IMR-90 (cell line): ENCODE measurements at places on chromosomes 13 and 19. TPM values are rescaled to one million over a fixed set of nuclear protein-coding genes. Genes with fewer than 3 reads are reported as not detected.

The LGALS4 gene
- total RNA-seq = not detected in 2 replicates

The KLK13 gene
- total RNA-seq = not detected in 2 replicates

The MUC16 gene
- not detected in 2 replicates for total RNA-seq

The AP1M2 gene
- not detected in 2 replicates for total RNA-seq

The DNAAF3 gene
- total RNA-seq = 0.28 TPM in 1 of 2 replicates, not detected in the other

The PTGIR gene
- total RNA-seq = 0.54 and 0.56 TPM in 2 replicates

The POLR1G gene
- total RNA-seq = 10.3 and 12.5 TPM in 2 replicates

The ATP4B gene
- not detected in 2 replicates for total RNA-seq

The MARCHF2 gene
- total RNA-seq = 48.6 and 58.8 TPM in 2 replicates

The ANGPTL8 gene
- total RNA-seq = not detected in 2 replicates

The ZSCAN4 gene
- not detected in 2 replicates for total RNA-seq

The KLK2 gene
- not detected in 2 replicates for total RNA-seq

The OR7C1 gene
- total RNA-seq = not detected in 2 replicates

The OR7C2 gene
- total RNA-seq = not detected in 2 replicates

The MIR17HG gene
- 3.0 and 9.7 TPM in 2 replicates for total RNA-seq

The ZNF587B gene
- total RNA-seq = 32.2 and 33.9 TPM in 2 replicates

The BCAM gene
- 2.3 and 2.8 TPM in 2 replicates for total RNA-seq

The KRI1 gene
- 5.7 and 7.8 TPM in 2 replicates for total RNA-seq

The FUT3 gene
- not detected in 2 replicates for total RNA-seq

The CCNE1 gene
- 6.8 and 11.4 TPM in 2 replicates for total RNA-seq

The SIGLEC9 gene
- not detected in 2 replicates for total RNA-seq

The CRB3 gene
- not detected in 2 replicates for total RNA-seq

The FFAR1 gene
- not detected in 2 replicates for total RNA-seq

The TMEM86B gene
- 0.18 and 0.28 TPM in 2 replicates for total RNA-seq

The ZNF682 gene
- total RNA-seq = 2.2 and 4.8 TPM in 2 replicates

The NCAN gene
- not detected in 2 replicates for total RNA-seq

The GGACT gene
- 2.0 and 2.2 TPM in 2 replicates for total RNA-seq

The STK24 gene
- 29.2 and 36.1 TPM in 2 replicates for total RNA-seq

The THSD8 gene
- total RNA-seq = not detected in 2 replicates

The TM9SF2 gene
- total RNA-seq = 85.5 and 137 TPM in 2 replicates
